Fibroblast of skin of scalp (primary cell): ENCODE measurements at places on chromosomes 7 and 10.
A peak's percentile ranks its signal among the peaks of the same experiment; 100 is the strongest.

DNA sequence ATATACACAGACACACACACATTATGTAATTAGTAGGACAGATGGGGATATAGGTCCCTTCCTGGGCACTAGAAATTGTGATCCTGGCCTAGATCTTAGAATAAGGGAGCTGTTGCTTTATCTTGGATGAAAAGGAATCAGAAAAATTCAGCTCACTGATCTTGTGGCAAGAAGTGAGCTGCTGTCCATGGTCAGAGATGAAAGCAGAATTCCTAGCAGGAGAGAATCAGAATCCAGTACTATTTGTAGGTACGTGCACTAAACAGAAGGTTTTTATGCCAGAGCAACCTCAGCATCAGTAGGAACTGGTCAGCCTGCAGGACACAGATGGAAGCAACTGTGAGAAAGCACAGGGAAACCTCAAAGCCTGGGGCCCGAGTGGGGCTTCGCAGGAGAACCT, 549.2 kb upstream of the POM121L12 start:
- DNase-seq, result no peak

DNA sequence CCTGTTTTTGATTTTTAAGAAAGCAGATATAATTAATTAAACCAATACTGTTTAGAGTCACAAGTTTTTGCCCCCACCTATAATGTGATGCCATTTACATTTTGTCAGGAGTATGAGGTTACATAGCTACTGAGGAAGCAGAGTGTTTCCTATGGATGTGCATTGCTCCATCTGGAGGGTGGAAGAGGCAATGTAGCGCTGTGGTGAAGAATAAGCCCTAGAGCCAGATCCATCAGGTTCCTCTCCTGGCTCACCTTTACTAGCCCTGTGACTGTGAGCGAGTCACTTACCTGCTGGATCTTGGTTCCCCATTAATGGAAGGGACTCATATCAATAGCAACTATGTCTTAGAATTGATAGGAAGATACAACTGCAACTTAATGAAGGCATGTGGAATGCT, 216.0 kb downstream of the GPAM start:
- DNase-seq, result no peak

- no peak for DNase-seq
Observed at GRCh38 chr7:81693080-81693479, 76.8 kb downstream of the HGF start.

GRCh38 chr7:67547183-67547907, 550.7 kb downstream of the TYW1 start:
- DNase-seq, result no peak

DNA sequence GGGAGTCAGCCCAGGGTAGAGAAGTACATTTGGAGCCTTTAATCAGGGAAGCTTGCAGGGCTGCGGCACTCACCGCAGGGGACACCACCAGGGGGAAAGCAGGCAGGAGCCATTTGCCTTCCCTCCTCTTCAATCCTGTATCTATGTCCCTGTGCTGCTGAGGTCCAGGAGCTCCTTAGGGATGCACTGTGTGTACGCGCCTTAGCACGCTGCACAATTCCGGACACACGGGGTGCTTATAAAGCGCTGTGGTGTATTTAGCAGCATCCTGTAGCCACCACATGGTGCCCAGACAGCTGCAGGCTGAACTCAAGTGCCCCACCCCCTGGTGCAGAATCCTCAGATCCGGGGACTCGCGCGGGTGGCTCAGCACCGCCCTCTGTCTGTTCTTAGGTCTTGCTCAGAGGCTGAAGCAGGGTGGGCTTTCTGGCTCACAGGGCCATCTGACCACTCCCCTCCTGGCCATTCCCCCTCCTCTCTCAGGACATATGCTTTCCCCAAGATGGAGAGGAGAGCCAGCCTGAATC, 421.4 kb downstream of the SDK1 start:
- DNase-seq, result peak; percentile 35

- no peak for DNase-seq
Observed at GRCh38 chr10:131760416-131761166, 140.2 kb upstream of the PPP2R2D start.
